IPS-NIHi11 (cell line): ENCODE measurements at places on chromosomes 6 and 20.

- DNase-seq, result no peak
These were observed 59.1 kb downstream of the BLOC1S5 start for GRCh38 chr6:8005136-8005535.

DNA sequence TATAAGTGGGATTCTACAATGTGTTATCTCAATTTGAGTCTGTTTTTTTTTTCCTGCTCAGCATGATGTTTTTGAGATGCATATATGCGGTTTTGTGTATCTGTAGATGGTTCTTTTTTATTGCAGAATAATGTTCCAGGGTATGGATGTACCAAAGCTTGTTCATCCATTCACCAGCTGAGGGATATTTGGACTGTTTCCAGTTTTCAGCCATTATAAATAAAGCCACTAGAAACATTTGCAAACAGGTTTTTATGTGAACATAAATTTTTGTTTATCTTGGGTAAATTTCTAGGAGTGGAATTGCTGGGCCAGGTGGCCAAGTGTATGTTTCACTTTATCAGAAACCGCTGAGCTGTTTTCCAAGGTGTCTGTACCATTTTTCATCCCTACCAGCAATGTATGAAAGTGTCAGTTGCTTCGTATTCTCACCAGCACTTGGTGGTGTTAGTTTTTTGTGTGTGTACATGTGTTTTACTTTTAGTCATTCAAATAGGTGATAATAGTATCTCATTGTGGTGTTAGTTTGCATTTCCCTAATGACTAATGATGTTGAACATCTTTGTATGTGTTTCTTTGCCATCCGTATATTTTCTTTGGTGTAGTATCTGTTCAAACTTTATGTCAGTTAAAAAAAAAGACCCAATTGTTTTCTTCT lies 124.2 kb downstream of the CEBPB start:
- DNase-seq, result no peak

DNA sequence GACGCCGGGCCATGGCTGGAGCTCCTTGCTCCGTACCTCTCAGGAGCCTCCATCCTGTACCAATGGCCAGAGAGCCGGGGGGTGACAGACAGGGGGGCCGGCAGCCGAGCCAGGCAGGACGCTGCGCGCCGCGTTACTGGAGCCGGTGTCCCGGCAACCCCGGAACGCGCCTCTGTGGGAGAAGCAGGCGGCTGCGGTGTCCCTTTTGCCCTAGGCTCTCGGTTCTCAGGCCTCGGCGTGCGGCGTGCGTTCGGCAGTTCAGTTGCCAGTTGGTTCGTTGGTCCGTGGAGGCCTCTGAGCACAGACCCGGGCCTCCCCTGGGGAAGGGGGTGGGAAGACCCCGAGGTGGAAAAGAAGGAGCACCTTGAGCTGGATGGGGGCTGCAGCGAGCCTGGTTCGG lies at the start of gene SPATS1:
Gene SPATS1, plus strand, starts transcription at position 162 of the 400 bp plus-strand sequence. CDS start 446 bp downstream, outside the sequence.
- DNase-seq, result peak; percentile 23

GRCh38 chr6:13260101-13260598 lies 68.2 kb downstream of the TBC1D7 start:
- no peak for DNase-seq

GRCh38 chr6:92714346-92714745 lies 705.0 kb downstream of the EPHA7 start:
- no peak for DNase-seq

DNA sequence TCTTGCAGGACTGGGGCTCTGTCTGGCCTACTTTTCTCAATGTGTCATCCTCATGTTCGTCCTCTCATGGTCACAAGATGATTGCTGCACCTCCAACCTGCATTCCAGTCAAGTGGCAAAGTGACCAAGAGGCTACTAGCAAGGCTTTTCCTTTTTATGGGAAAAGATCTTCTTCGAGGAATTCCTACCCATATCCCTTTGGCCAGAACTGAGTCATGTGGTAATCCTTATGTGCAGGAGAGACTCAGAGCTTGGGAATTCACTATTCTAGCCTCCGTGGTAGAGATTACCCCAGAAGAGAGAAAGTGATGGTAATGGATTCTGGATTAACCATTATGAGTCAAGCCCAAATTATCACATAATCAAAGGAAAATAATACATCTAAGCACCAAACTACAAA lies 162.7 kb downstream of the KCNQ5 start:
- DNase-seq, result no peak

DNA sequence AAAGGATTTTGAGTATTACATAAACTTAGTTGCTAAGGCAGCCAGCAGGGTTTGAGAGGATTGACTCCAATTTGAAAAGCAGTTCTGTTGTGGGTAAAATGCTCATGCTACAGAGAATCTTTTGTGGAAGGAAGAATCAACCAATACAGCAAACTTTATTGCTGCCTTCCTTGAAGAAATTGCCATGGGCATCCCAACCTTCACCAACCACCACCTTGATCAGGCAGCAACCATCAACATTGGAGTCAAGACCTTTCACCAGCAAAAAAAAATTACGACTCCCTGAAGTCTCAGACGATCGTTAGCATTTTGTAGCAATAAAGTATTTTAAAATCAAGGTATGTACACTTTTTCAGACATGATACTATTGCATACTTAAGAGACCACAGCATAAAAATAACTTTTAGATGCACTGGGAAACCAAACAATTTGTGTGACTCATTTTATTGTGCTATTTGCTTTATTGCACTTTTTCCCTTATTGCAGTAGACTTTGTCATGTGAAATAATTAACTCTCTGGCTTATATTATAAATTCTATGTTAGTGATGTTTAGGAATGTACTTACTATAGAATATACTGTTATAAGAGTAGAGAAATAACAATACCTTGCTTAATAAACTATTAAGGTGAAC lies 390.8 kb downstream of the CDKAL1 start:
- DNase-seq, result no peak

GRCh38 chr6:143629104-143630080 lies 48.4 kb upstream of the PHACTR2 start:
- DNase-seq, result no peak

- DNase-seq, result no peak
These were observed 160.8 kb downstream of the PDE7B start for GRCh38 chr6:136012198-136012887.

DNA sequence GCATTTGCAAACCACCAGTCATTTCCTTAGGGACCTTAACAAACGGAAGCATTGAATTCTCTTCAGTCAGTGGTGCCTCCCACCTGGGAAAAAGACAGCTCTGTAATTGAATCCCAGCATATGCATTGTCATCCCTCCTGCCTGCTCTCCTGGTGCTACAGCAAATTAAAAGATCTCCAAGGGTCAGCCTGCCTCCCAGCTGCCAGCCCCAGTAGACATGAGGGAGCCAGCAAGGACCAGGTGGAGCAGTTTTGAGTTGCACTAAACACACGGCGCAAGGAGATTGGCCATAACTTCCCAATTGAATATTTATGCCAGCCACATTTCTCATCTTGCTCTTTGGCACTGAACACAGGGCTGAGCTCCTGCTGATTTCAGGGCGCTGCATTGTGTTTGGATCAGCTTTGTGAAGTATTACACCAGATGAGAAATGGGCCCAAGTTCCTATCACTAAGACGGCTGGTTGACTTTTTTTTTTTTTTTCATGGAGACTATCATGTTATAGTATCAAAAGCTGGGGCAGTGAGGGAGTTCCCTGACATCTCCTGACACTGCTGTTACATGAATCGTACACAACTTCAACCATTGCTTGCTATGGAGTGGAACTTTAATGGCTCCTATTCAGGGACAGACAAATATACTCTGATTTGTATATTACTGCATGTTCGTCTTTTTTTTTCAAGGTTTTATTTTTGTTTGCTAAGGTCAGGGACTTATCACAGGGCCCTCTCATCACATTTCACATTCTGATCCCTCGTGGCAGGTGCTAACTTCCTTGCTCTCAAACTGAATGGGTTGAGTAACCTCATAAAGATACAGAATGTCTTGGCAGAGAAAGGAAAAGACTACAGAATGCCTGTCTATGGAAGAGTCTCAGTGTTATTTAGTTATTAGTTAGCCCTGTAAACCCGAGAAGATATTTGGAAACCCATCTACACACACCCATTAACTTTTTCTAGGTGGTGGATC lies 191.1 kb downstream of the EYA4 start:
- DNase-seq, result peak; percentile 57

DNA sequence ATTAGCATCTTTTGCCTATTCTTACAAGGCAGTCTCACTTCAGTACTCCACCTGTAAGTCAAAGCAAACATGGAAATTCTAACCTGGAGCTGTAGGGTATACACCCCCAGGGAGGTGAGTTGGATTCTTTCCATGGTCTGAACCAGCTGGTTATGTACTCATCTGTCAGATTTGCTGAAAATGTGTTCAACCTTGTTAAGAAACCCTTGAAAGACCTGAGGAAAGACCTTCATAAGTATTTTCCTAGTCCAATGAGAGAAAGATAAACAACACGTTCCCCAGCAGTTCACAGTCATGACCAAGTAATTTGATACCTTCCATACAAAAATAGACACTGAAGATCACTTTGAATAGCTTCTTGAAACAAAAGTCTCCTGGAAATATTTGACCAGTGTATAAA lies 42.5 kb downstream of the ID4 start:
- DNase-seq, result no peak

GRCh38 chr6:166864333-166864732 lies 92.0 kb downstream of the RNASET2 start:
- no peak for DNase-seq

- DNase-seq, result no peak
These were observed 280.6 kb downstream of the FARS2 start for GRCh38 chr6:5541751-5542432.

GRCh38 chr6:125781314-125781868 lies 9.4 kb upstream of the NCOA7 start:
- no peak for DNase-seq
